Right lung (tissue), 10 donors: ENCODE measurements at places on chromosomes 12 and 14.

GRCh38 chr12:52910248-52910883 lies 5.5 kb upstream of the KRT8 start:
- DNase-seq: no peak

GRCh38 chr14:35558680-35559079 lies 24.7 kb downstream of the INSM2 start:
- no peak for DNase-seq

GRCh38 chr14:60106339-60106738 lies 14.6 kb downstream of the PCNX4 start:
- no peak for DNase-seq

DNA sequence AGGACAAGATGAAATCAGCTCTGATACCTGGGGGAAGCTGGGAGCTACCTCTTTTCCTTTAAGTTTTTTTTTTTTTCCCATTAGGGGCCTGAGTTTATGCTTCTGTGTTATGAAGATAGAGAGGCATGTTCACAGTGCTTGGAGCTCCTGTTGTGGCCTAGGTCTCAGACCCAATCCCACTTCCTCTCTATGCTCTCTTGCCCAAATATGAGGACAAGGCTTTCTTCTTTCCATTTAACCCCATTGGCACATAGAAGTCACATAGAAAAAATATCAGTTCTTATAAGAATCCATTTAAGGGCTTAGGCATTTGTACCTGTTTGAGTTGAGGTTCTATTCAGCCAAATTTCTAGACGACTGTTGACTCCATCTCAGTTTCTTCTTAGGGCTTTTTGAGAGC lies 12.6 kb downstream of the MRPS35 start:
- no peak for DNase-seq

- DNase-seq: no peak
Observed at GRCh38 chr14:101064121-101064661, 160.7 kb upstream of the RTL1 start.

DNA sequence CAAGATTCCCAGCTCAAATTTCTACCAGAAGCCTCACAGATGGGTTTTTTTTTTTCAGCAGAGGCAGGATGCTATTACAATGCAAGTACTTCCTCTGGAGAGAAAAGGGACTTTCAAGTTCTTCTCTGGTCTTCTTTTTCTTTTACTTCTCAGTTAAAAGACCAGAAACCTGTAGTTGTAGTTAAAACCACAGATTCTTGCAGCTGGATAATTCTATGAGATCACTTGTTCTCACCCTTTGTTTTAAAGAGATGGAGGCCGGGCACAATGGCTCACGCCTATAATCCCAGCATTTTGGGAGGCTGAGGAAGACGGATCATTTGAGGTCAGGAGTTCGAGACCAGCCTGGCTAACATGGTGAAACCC lies 47.6 kb upstream of the OVCH1 start:
- no peak for DNase-seq

DNA sequence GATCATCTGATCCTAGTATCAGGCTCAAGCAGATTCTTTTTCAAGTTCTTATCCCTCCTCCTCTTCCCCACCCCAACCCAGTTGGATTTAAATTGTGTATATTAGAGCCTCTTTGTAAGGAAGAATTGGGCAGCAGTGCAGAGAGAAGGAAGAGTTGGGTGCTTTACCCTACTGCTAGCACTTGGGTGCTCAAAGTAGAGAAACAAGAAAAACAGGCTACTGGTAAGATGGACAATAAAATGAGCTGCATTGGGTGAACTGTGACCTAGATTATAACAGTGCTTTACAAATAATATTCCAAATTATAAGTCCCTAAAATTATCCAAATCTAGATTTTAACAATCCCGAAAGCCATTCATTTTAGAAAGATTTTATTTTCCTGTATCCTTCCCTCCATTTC lies 363.4 kb upstream of the GARIN6 start:
- no peak for DNase-seq

GRCh38 chr14:50061664-50062437 lies 54.5 kb downstream of the VCPKMT start:
- DNase-seq: no peak

DNA sequence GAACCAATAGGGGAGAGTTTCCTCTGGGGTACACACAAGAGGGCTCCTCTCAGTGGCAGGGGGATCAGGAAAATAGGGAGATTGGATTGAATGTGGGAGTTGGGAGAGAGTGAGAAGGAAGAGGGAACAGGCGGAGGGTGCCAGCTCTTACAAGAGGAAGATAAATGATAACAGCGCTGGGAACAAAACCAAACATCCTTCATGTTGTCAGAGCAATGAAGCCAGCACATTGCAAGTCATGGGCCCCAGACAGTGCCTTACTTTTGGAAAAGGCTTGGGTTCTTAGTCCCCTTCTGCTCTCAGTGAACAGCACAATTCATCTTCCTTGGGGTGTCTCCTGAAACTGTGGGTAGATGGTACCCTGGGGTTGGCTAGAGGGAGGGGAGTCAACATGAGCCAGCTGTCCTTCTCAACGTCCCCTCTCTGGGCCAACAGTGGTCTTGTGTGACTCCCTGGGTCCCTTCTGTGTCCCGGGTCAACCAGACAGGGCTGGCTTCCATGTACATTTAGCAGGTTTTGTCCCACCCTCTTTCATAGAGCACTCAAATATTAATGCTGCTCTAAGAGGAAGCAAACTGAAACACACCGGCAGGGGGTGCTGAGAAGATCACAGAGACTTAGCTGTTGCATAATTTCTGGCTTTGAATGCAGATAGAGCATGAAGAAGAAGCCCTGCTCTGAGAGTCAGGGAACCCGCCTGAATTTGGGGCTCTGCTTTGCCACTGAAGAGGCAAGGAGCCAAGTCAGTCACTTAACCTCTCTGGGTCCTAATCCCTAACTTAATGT lies 138.5 kb downstream of the ESRRB start:
- no peak for DNase-seq

- no peak for DNase-seq
Observed at GRCh38 chr12:113591480-113591974, 119.9 kb upstream of the LHX5 start.

DNA sequence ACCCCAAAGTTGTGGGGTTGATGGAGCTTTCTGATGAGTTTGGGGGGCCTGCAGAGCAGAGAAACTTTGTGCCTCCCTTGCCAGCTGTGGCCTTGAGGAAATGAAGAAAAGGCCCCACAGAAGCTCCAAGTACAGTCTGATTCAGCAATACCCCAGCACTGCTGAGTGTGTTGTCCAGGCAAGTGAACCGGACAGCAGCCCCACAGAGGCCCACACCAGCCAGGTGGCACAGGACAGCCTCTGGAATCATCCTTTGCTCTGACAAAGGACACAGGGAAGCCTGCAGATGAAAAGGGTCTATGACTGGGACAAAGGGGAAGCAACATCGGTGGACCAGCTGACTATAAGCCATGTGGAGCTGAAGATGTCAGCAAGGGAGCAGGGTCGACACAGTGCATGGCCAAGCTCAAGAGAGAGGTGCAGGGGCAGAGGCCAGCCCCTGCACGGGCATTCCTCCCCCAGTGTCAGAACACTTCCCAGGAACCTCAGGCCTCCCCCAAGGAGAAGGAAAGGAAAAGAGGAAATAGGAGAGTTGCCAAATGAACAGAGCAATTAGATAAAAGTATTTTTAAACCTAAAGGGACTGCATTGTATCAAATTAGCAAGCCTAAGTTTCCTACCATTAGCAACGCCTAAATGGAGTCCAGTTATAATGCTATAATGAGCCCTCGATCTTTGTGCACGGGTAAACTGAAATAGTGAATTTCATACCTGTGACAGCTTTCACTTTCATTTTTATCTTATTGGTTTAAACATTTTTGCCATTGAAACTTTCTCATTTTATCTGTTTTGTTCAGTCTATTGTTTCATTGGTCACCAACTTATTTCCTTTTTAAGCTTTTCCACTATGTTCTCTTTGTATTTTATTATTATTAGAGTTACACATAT lies 46.3 kb upstream of the PTGDR start:
- DNase-seq: no peak

- no peak for DNase-seq
Observed at GRCh38 chr12:100156731-100157426, 14.2 kb upstream of the BLTP3B start.

GRCh38 chr12:128617304-128617833 lies 206.4 kb downstream of the SLC15A4 start:
- no peak for DNase-seq

DNA sequence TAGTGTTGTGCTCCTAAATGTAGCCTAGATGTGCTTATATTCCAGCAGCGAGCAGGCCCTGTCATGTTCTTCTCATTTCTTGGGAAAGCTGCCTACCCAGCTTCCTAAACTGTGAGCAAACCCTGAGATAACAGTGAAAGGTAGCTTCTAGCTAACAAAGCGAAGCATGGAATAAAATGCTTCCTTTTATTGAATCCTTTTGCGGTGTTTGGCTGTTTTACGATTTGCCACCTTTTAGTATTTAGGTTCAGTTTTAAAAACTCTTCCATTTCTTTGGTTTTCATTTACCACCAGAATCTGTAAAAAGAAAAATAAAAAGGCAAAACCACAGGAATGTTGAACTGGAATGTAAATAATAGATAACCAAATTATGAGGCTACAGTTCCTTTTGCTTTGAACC lies 5.0 kb upstream of the PKP2 start:
- DNase-seq: no peak

DNA sequence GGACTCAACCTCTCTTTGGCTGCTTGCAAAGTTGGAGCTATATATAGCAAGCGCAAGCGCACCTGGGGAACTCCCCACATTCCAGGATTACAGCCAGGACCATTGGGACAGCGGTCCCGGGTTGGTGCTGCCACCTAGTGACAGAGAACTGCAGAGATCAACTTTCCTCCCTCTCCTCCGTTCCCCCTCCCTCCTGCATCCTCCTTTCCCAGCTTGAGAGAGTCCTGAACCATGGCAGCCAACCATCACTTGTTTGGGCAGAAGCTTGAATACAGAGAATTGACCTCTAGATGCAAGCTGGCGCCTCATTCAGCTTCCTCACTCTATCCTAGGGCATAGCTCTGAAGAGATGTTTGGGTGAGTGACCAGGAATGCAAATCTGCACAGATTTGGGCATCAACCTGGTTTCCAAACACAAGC lies 17.4 kb upstream of the FLVCR2 start:
- DNase-seq: peak; percentile 67

DNA sequence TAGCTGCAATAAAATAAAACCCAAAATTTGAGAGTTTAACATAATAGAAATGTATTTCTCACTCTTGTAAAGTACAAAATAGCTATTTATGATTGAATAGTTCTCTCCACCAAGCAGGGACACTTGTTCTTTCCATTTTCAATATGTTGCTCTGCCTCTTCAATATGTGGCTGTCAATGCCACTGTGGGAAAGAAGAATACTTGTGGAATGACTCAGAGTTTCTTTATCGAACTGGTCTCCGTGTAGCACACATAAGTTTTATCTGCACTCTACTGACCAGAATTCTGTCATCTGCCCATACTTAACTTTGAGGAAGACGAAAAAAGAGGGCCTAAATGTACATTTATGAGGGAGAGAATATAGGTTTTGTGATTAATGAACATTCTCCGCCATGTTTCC lies 256.9 kb downstream of the ATXN7L3B start:
- DNase-seq: no peak

DNA sequence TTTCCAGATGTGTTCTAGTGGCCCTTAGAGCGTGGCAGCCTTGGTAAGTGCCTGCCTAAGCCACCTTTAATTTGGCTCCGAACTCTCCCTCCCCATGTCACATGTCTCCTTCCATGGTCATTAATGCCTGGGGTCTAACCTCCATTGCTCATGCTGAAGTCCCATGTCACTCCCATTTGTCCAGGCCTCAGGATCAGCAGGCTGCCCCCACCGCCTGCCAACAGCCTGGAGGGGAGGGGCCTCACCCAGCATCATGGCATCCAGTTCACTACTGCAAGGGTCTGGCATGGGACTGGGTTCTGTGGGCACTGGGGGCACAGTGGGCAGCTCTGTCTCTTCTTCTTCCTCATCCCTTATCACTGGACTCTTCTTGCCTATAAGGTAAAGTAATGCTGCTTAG lies 4.4 kb downstream of the MMP19 start:
- no peak for DNase-seq

- no peak for DNase-seq
Observed at GRCh38 chr12:28232211-28232928, 42.1 kb downstream of the CCDC91 start.

GRCh38 chr14:73221945-73222344 lies 15.4 kb upstream of the PAPLN start:
- no peak for DNase-seq

DNA sequence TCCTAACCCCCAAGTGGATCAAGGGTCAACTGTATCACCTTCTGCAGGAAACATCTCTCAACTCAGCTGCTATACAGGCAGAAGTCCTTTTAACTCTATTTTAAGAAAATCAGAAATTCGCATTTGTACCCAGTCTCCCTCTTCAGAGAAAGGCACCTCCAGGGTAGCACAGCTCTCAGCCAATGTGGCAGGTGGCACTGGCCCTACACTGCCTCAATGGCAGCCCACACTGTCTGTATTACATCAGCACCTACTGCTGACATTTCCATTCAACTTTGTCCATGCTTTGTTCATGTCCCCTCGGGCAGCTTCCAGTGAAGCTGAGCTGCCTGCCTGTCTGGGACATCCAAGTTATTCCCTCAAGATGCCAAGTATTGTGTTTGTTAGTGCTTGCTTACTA lies 8.8 kb downstream of the SPTSSA start:
- no peak for DNase-seq

- no peak for DNase-seq
Observed at GRCh38 chr12:23431006-23431405, 518.5 kb downstream of the SOX5 start.

GRCh38 chr14:65866448-65866847 lies 453.9 kb downstream of the FUT8 start:
- DNase-seq: no peak

DNA sequence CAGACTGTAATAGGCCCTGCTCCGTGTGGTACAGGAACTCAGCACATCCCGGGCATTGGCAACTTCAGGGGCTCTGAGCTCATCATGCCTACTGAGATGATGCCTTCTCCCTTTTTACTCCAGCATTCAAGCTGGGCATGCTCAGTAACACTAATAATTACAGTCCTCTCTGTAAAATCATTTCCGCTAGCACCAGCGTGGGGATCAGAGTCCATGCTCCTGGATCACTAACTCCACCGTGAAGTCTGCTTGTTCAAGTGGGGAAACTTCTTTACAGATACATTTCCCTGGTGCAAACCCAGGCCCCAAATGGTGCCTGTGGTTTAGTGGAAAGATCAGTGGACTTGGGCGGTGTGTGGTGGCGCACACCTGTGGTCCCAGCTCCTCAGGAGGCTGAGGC lies 16.7 kb downstream of the CLSTN3 start:
- DNase-seq: no peak

DNA sequence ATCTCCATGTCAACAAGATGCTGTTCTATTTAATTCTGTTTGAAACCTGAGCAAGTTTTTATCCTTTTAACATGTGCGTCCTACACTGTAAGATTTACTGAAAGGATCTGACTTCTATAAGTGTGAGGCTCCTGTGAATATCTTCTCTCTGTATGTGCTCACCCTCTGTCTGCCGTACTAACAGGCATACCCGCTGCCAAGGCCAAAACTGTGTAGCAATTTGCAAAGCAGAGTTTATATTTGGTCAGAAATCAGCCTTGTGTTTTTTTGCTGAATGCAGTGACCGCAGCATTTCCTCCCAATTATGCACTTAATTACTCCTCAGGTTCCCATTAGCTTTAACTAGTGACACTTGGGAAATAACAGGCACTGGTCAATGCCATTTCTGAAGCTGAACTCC lies 12.3 kb downstream of the CHST11 start:
- no peak for DNase-seq

GRCh38 chr14:69842686-69843420 lies 36.4 kb upstream of the SMOC1 start:
- DNase-seq: no peak

- DNase-seq: peak; percentile 85
Observed at GRCh38 chr14:35336494-35337268, 44.5 kb downstream of the PSMA6 start.

- DNase-seq: no peak
Observed at GRCh38 chr12:2094597-2094996, 41.8 kb downstream of the CACNA1C start.
